ENCODE measurements at places on chromosomes 13 and 19.

DNA sequence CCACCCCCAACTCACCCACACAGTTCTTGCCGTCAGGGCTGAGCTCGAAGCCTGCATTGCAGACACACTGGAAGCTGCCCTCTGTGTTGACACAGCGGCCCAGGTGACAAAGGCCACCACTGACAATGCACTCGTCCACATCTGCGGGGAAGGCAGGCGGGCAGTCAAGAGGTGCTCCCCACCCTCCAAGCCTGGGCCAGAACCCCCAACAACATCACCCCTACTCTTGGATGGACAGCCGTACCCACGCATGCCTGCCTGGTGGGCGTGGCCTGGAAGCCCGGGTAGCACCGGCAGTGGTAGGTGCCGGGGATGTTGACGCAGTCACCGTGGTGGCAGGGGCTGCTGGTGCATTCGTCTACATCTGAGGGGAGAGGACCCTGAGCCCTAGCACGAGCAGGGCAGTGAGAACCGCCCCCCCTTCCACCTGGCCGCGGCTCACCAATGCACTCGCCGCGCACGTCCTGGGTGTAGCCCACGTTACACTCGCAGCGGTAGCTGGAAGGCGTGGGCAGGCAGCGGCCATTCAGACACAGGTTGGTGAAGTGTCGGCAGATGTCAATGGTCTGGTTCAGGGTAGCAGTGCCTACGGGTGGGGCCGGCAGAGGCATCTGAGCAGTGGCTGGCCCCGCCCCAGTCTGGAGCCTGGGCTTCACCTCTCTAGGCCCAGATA is 13.3 kb downstream of the FBN3 start:
- DNase-seq: no peak

GRCh38 chr13:98584668-98585397 is 7.9 kb upstream of the STK24 start:
- DNase-seq: no peak

- DNase-seq: no peak
These were observed 7.1 kb upstream of the ELOF1 start for GRCh38 chr19:11566164-11566563.

- no peak for DNase-seq
These were observed 112.5 kb upstream of the SLC7A1 start for GRCh38 chr13:29707876-29708543.

- no peak for DNase-seq
These were observed 138.6 kb downstream of the MIPEP start for GRCh38 chr13:23750383-23751121.

GRCh38 chr13:97284558-97284957 is 62.4 kb downstream of the MBNL2 start:
- DNase-seq: no peak

Data from D721Med (cell line).